ENCODE measurements at places on chromosomes 5 and 9.

DNA sequence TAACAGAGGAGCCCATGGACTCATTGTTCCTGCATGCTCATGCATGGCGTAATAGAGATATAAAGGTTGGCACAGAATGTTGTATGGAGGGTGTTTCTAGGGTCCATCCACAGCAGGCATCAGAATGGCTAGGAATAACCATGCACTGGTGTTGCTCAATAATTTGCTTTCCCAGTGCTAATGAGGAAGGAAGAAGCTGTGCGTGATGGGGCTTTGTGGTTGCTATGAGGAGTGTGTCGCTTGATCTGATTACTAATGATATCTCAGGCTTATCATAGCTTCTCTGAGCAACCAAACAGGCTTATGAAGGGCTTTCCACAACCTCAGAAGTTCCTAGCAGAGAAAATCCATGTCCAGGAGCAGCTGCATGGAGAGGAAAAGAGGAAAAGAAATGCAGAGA is 151.3 kb upstream of the TRPC7 start:
- no peak for DNase-seq

GRCh38 chr5:67268231-67269021 is 71.8 kb upstream of the CD180 start:
- no peak for DNase-seq

DNA sequence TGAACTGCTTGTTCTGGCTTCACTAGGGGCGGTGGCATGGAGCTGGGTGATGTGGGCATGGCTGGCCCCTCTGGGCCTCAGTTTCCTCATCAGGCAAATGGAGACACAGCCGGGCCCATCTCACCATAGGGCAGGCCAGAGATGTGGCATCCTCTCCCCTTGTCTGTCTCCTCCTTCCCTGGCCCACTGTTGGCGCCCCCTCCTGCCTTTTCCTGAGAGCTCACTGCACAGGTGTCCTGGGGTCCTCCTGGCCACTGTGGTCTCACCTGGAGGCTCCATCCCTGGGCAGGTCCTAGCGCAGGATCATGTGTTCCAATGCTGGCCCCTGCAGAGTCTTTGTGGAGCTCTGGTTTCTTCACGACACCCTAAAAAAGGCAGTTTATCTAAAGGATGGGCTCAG is 53.5 kb downstream of the NEK6 start:
- DNase-seq = no peak

GRCh38 chr5:43569236-43569746 is 12.4 kb upstream of the PAIP1 start:
- no peak for DNase-seq

GRCh38 chr9:121604242-121604641 is 47.2 kb upstream of the DAB2IP start:
- no peak for DNase-seq

DNA sequence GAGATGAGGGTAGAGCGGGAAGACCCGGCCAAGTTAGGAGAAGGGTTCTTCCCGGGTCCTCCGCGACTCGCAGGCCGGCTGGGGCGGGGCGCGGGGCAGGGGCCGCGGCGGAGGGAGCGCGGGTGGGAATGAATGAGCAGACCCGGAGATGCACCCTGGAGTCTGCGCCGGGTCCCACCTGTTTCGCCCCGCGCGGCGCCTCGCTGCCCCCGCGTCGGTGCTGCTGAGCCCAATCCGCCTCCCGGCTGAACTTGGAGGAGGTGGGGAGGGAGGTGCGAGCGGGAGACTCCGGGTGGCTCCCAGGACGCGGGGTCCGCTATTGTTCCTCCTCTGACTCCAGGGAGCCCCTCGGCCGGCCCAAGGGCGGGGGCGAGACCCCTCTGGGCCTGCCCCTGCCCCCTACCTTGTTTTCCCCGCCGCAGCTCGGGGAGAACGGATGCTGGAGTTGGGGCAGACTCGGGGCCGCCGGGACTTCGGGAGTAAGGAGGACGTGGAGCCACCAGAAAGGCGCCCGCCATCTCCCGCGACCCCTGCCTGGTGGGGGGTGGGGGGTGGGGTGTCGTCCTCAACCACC is 659 bp downstream of the RAI14 start:
- DNase-seq = no peak

GRCh38 chr5:1137567-1138444 is 25.9 kb upstream of the SLC12A7 start:
- no peak for DNase-seq

- no peak for DNase-seq
Measured at GRCh38 chr9:137302449-137303150, 529 bp upstream of the NRARP start.

- no peak for DNase-seq
Measured at GRCh38 chr9:33908749-33909148, 91.8 kb downstream of the UBE2R2 start.

- DNase-seq = no peak
Measured at GRCh38 chr9:1048811-1049210, 1.3 kb upstream of the DMRT2 start.

DNA sequence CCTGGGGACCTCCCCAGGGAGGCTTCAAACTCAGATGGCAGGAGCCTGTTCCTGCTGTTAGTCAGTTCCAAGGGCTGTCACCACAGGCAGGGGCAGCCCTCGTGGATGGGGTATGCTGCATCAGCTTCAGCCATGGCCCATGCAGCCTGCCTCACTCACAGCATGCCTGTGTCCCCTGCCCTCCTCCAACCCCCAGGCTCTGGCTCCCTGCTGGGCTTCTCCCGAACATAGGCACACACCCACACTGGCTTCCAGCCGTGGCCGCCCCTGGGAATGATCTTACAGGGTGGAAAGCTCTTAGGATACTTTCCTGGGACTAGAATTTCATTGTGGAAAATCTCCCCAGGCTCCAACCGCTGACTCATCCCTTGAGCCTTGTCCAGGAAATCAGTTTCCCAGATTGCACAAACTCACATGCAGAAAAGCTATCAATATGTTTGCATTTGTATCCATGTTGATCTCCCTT is 163.8 kb downstream of the SEC61B start:
- no peak for DNase-seq

- DNase-seq = no peak
Measured at GRCh38 chr9:78187763-78188484, 48.0 kb upstream of the CEP78 start.

DNA sequence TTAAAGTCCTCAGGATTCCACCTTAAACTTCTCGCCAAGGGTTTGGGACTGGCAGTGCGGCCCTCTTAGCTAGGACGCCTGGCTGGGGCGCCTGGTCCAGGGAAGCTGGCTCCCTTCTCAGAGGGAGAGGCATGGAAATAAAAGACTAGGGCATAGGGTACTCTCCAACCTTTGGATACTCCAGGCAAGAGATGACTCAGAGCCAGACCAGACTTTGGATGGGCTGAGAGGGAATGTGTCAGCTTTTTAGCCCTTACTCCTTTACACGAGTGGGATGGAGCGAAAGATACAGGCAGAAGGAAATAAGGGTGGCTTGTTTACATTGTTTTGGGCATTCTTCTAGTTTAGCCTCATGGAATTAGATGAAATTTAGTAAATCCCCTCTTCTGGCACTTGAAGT is 48.2 kb downstream of the IL31RA start:
- DNase-seq = no peak

- no peak for DNase-seq
Measured at GRCh38 chr5:10532421-10532820, 31.4 kb upstream of the ANKRD33B start.

- no peak for DNase-seq
Measured at GRCh38 chr5:34484216-34484920, 171.8 kb upstream of the RAI14 start.

- no peak for DNase-seq
Measured at GRCh38 chr9:128011071-128011817, 30.5 kb upstream of the EEIG1 start.

DNA sequence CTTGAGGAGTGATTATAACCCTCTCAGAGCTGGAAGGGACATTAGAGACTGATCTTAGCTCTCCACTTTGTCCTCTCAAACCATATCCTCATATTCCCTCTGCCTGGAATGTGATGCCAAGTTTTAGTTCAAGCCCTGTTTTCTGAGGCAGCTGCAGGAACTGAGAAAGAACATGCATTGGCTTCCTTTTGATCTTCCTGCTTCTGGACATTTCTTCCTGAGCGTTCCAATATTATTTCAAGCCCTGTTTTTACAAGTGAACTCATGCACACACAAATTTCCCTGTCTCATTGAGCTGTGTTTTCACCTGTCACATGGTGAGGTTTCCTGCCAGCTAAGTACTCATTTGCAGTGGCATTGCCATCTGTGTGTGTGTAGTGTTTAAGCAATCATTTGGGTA is 17.0 kb downstream of the FOCAD start:
- no peak for DNase-seq

GRCh38 chr5:174376056-174376455 is 330.6 kb downstream of the NSG2 start:
- no peak for DNase-seq

All from activated T-cell treated with anti-CD3 and anti-CD28 coated beads for 48 hours (primary cell).